ENCODE measurements at places on chromosomes 16 and 17.

DNA sequence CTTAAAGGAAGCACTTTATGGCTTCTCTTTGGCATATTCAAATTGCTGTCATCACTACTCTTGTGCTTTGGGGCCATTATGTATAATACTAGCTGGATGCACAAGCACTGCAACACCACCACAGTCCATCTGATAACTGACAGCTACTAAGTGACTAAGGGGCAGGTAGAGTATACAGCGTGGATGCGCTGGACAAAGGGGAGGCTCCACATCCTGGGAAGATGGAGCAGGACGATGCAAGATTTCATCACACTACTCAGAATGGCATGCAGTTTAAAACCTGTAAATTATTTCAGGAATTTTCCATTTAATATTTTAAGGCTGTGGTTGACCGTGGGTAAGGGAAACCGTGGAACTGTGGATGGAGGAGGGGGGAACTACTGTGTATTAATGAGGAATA is 25.0 kb downstream of the MPRIP start:
- DNase-seq = no peak

GRCh38 chr17:67708378-67708777 is 9.4 kb upstream of the NOL11 start:
- no peak for DNase-seq

GRCh38 chr17:34763728-34764665 is 184.6 kb downstream of the TMEM132E start:
- DNase-seq = peak; percentile 75

GRCh38 chr17:47823519-47823918 is 1.9 kb upstream of the OSBPL7 start:
- DNase-seq = no peak

- no peak for DNase-seq
These were observed 40.1 kb downstream of the NLRC5 start for GRCh38 chr16:57029161-57030160.

GRCh38 chr17:48804936-48805411 is 12.1 kb downstream of the TTLL6 start:
- peak; percentile 46 for DNase-seq

DNA sequence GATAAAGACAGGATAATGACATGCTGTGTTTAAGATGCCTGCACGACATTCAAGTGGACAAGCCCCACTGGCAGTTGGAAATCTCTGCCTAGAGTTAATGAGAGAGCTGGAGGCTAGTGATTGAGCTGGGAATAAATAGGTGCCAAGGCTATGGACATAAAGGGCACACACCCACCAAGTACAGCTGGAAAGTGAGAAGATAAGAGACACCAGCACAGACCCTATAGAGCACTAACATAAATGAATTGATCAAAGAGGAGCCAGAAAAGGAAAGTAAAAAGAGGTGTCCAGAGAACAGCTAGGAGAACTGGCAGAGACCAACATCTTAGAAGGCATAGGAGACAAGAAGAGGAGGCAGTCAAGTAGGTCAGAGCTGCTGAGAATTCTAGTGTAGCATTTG is 101.2 kb downstream of the YPEL2 start:
- DNase-seq = no peak

- DNase-seq = peak; percentile 12
These were observed 868 bp downstream of the MED13 start for GRCh38 chr17:62064029-62064790.

GRCh38 chr17:68125111-68125870 is 89.8 kb downstream of the KPNA2 start:
- no peak for DNase-seq

DNA sequence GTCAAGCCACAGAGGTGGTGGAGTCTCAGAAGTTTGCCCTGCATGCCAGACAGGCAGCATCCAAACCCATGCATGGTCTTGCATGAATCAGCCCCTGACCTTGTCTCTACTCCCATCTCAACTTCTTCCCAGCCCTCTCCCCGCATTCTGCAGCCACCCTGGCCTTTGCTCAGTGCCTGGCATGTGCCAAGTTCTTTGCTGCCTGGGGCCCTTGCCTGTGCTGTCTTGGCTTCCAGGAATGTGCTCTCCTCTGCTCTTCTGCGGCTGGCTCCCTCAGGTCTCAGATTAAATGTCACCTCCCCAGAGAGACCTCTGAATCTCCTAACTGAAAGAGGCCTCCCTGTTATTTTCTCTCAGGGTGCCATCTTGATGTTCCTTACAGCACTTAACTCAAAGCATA is 17.6 kb downstream of the DRC3 start:
- DNase-seq = no peak

GRCh38 chr16:31072540-31073141 is 1.4 kb downstream of the ZNF668 start:
- peak; percentile 28 for DNase-seq

DNA sequence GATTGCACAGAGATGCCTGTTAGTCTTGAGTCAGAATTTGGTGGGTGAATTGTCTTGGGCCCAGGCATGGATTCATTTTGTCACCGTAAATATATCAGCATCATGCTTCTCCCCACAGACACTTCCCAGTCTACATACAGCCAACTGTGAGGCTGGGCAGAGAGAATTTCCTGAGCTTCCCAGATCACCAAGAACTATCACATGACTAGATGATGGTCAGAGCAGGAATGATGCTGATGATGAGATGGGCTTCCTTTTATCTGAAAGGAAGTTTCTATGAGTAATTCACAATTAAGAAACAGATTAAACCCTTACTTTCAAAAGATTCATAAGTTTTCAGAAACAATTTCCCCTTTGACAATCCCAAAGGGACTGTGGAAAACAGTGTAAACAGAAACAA is 323 bp upstream of the KRTAP9-9 start:
- no peak for DNase-seq

GRCh38 chr17:22266231-22266630 is 573.9 kb downstream of the KCNJ18 start:
- no peak for DNase-seq

DNA sequence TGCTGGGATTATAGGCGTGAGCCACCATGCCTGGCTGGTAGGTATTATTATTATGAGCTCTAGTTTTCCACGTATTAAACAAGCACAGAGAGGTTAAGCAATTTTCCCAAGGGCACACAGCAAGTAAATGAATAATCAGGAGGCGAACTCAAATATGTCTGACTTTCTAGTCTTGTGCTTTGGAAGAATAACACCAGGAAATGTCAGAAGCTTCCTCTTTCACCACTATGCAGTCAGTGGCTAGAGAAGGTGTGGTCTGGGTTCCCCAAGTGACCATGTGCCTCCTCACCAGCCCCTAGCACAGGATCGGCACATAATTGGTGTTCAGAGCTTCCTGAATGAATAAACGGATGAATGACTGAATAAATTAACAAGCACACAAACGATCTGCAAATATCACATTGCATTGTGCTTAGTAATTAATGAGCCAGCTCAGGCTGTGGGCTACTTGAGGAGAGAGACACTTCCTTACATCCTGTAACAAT is 21.6 kb upstream of the SCNN1B start:
- DNase-seq = no peak

DNA sequence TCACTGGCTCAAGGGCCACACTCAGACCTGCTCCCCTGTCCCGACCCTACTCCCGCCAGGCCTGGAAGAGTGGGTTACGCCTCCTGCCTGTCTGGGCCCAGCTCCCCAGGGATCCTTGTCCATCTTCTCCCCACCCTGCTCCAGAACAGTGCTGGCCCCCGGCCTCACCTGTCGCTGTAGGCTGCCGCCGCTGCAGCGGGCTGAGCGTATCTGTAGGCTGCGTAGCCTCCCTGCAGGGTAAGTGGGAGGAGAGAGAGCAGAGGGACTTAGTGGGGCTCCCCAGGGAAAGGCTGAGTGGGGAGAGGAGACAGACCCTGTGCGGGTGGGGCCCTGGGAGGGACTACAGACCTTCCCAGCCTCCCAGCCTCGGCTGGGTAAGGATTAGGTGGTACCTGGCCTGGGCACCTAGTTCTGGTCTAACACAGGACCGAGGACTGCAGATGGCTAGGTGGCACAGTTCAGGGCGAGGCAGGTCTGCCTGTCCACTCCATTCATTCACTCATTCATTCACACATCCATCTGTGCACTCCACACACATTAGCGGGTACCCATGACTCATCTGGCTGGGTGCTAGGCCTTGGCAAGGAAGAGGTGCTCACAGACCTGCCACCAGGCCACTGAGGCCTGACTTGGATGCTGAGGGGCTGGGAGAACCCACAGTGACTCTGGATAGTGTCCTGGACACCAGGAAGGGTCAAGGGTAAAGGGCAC is 20.9 kb downstream of the ENGASE start:
- no peak for DNase-seq

DNA sequence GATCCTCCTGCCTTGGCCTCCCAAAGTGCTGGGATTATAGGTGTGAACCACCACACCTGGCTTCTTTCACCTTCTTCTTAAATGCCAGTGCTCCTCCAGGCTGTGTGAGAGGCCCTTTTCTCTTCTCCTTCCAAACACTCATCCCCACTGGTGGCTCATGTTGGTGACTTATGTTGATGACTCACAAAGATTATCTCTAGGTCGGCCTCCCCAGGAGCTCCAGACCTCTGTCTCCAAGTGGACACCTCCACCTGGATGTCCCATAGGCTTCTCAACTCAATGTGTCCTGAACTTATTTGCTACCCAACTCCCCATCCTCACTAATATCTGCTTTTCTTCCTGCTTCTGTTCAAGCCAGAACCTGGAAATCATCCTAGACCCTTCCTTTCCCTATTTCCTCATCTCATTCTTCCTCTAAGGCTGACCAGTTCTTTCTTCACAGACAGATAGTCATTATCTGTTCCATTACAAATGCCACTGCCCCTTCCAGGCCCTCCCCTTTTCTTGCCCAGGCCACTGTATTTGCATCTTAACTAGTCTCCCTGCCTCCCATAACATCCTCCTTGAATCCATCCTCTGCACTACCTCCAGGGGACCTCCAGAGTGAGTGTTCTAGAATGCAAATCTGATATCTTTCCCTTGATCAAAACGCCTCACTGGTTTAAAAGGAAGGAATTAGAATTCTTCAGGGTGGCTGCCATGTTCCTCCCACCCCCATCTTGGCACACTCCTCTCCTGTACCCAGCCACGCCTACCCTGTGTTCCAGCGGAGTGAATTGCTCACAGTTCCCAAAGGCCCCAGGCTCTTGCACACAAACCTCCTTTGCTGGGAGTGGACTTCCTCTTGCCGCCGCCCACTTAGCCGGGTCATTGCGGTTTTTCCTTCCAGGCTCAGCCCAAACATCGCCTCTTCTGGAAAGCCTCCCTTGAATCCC is 34.8 kb upstream of the FBXO47 start:
- DNase-seq = peak; percentile 41

GRCh38 chr16:20380782-20381181 is 23.8 kb downstream of the PDILT start:
- DNase-seq = no peak

All from umbilical cord (tissue), 2 donors.